ENCODE measurements at places on chromosomes 16 and 17.

GRCh38 chr16:30724641-30725417, 23.4 kb upstream of the PHKG2 start:
- no peak for DNase-seq

GRCh38 chr17:2416010-2416734, 15.3 kb upstream of the MNT start:
- peak; percentile 82 for DNase-seq

- no peak for DNase-seq
Observed at GRCh38 chr16:13528691-13529090, 391.3 kb upstream of the ERCC4 start.

DNA sequence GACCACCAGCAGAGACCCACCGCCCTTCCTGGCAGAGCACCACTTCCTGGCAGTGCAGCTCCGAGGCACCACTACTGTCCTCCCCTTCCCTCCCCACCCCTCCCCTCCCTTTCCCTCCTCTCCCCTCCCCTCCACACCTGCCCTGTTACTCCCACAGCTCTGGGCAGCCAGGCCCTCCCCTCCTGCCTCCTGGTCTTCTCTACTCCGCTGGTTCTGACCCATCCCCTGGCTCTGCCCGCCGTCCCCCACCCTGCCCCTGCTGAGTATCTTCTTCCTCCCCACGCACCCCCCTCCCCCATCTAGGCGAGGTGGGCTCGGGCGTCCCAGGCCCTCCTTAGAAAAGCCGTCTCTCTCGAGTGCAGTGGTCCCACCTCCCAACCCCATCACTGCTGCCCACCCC, 77.7 kb downstream of the AMFR start:
- no peak for DNase-seq

DNA sequence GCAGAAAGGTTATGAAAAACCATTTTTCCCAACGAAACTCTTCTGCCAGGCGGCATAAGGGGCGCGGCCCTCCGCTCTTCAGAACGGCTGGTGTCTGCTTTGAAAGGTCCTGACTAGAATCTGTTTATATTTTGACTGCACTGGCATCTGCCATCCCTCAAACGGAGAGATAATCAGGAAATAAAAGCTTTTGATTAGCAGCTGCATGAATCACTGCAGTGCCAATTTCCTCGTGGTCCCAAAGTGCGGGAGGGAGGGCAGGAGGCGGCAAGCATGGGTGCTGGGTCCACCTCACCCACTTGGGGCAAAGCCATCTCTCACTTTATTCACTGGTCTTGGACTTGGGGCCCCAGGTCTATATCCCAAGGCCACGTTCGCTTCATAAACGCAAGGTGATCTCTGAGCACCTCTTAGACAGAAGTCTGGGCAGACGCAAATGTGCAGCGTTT, 49.7 kb downstream of the TBC1D16 start:
- no peak for DNase-seq

DNA sequence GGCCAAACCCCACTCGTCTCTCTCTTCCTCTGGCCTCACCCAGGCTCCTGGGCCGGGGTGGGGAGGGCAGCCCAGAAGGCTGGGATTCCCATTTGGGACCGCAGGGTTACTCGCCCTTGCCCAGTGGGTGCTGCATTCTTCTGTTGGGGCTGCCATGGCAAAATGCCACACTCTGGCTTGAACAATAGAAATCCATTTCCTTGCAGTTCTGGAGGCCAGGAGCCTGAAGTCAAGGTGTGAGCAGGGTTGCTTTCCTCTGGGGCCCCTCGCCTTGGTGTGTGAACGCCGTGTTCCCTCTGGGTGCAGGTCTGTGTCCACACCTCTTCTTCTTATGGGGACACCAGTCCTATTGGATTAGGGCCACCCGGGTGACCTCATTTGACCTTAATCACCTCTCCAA, 105.8 kb upstream of the GSE1 start:
- no peak for DNase-seq

DNA sequence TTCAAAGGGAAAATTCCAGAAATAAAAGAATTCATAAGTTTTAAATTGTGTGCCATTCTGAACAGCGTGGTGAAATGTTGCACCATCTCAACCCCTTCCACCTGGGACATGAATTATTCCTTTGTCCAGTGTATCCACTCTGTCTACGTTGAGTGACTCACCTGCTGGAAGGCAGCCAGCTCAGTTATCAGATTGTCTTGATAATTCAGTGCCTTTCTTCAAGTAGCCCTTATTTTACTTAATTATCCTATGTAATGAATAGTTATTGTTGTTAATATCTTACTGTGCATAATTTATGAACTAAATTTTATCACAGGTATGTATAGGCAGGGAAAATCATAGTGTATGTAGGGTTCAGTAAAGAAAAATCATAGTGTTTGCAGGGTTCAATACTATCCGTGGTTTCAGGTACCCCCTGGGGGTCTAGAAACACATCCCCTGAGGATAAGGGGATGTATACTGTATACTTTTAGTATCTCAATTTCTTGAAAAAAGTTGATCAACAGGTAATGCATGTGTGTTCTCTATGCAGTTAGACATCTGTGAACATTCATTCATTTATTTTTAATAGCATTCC, 7.7 kb upstream of the PCTP start:
- DNase-seq, result no peak

GRCh38 chr17:73337330-73337710, 25.5 kb upstream of the CDC42EP4 start:
- no peak for DNase-seq

GRCh38 chr17:3889325-3890012, 3.4 kb downstream of the CAMKK1 start:
- DNase-seq, result no peak

GRCh38 chr17:80070375-80071115, 30.8 kb upstream of the GAA start:
- no peak for DNase-seq

- DNase-seq, result no peak
Observed at GRCh38 chr16:67174706-67175231, 4.4 kb downstream of the NOL3 start.

GRCh38 chr16:89330177-89330856, 112.8 kb downstream of the ZNF778 start:
- DNase-seq, result no peak

GRCh38 chr16:23279721-23280153, 22.4 kb upstream of the SCNN1B start:
- DNase-seq, result no peak

- no peak for DNase-seq
Observed at GRCh38 chr17:17758941-17759563, 77.7 kb downstream of the SREBF1 start.

DNA sequence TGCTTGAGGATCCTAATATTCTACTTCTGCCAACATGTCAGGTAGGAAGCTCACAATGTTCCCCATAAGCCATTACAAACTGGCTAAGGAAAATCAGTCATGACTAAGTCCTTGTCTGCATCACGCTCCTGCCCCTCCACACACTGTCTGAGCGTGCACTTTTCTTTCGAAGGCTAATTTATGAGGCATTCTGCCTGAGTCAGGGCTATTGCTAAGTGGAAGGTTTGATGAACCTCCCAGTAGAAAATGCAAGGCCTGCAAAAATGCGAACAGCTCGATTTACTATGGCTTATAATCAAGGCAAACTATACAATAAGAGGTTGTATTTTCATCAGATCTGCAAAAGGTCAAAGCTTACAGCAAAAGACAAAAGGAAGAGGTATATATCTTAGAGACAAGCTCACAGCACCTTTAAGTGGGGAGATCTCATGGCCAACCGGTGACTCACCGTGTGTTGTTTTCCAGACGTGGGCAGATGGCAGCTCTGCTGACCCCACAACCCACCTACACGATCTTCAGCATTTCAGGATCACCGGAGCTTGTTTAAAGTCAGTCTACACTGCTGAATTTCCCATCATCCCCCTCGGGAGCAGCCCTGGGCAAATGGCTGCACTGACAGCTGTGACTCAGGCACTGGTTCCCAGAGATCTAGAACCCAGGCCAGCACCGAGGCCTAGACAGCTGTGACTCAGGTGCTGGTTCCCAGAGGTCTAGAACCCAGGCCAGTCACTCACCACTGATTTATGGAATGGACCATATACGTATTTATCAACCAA, 26.1 kb downstream of the MEAK7 start:
- no peak for DNase-seq

DNA sequence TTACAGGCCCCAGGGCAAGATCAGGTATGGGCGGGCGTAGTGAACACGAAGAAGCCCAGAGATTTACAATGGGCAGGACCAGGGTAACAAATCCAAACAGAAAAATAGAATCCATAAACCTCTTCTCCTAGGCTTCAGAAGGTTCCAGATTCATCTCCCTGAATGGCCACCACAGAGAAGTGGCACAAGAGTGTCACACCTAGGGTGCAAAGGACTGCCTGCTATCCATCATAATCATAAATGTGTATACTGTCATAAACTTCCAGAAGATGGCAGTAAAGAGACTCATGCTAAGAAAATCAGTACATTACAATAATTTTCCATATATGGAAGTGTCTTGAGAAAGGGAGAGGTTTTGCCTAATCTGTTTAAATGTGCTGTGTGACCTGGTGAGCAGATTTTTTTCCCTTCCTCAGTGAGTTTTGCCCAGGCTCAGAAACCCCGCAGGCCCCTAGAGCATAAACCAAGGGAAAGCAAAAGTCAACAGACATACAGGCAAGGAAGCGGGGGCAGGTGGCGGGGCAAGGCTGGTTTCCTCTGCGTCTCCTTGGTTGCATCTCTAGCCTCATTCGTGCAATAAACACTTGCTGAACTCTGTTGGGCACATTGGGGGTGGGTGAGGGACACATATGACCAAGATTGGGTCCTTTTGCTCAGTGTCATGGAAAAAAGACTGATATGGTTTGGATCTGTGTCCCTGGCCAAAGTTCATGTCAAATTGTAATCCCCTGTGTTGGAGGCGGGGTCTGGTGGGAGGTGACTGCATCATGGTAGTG, 92.0 kb upstream of the CDH5 start:
- DNase-seq, result peak; percentile 37

- DNase-seq, result no peak
Observed at GRCh38 chr17:6327007-6327406, 107.9 kb downstream of the AIPL1 start.

- no peak for DNase-seq
Observed at GRCh38 chr17:70353408-70354092, 184.2 kb downstream of the KCNJ2 start.

DNA sequence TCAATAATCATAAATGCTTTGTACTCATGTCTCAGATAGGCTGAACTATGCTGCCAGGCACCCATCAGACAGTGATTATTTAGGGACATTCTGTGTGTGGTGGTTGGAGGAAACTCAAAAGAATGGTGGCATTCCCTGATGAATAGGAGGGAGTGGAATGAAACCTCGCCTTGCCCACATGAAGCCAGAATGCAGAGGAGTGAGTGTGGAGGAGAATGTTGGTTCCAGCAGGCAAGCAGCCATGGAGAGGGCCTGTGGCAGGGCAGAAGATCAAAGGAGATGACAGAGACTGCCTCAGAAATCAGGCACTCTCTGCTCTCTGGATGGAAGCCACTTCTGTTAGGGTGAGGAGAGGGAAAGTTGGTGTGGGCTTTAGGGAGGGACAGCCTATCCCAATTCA, 22.5 kb downstream of the KCTD19 start:
- no peak for DNase-seq

DNA sequence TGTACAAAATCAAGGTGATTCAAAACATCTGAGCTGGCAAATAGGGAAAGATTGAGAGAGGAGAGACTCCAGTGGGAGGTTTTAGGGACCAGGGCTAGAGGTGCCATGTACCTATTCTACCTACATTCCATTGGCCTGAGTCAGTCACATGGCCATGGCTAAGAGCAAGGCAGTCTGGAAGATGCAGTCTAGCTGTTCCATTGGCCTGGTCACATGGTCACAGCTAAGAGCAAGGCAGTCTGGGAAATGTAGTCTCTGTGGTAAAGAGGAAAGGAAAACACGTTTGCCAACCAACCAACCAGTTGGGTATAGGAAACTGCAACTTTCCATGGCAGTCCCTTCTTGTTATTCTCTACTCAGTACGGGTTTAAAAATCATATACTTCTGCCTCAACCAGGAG, 369.1 kb downstream of the XYLT1 start:
- peak; percentile 18 for DNase-seq

- no peak for DNase-seq
Observed at GRCh38 chr16:86080131-86080875, 181.3 kb downstream of the IRF8 start.

DNA sequence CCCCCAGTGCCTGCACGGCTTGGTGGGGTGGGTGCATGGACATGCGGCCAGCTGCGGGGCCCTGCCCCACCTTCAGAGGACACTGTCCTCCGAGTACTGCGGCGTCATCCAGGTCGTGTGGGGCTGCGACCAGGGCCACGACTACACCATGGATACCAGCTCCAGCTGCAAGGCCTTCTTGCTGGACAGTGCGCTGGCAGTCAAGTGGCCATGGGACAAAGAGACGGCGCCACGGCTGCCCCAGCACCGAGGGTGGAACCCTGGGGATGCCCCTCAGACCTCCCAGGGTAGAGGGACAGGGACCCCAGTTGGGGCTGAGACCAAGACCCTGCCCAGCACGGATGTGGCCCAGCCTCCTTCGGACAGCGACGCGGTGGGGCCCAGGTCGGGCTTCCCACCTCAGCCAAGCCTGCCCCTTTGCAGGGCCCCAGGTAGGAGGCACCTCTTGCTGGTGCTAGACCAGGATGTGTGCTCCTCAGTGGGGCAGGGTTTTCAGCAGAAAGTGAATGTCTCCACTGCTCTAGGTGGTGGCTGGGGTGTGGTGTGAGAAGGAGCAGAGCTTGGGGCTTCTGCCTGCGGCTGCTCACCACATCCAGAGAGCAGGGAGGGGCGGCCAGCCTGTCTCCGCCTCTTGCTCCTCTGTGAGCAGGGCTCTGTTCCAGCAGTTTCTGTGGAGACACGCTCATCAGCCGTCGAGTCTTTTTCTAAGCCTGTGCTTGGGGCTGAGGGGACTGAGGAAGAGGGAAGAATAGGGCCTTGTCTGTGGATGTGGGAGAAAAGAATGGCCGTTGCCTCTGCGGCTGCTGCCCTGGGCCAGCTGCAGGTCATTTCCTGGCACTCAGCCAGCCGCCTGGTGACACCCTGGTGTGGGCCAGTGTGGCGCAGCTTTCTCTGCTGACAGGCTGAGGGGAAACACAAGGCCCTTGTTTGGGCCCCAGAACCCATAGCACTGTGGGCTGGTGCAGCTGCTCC, 2.2 kb downstream of the ZNF276 start:
- DNase-seq, result no peak

DNA sequence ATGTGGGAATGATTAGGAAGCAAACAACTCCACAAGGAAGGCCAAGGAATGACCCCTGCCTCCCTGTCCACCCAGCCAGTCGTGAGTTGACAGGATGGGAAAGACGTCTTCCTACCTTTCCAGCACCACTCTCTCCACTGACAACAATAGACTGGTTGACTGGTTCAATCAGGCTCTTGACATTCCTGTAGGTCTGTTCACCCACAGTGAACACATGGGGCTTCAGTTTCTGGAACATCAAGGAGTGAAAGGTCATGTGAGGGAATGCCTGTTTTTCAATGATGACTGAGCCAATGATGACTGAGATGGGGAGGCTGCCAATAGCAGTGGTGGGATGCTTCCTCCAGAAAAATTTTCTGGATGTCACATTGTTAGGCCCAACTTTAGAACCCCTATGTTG, 9.6 kb downstream of the MYO19 start:
- no peak for DNase-seq

- no peak for DNase-seq
Observed at GRCh38 chr16:11213799-11214198, 42.2 kb downstream of the SOCS1 start.
